HepG2 (cell line): ENCODE measurements at places on chromosomes 6 and 20. TPM values are rescaled to one million over a fixed set of nuclear protein-coding genes. Genes with fewer than 3 reads are reported as not detected.

Gene SLCO4A1
- 23.8 and 55.5 TPM in 2 replicates for total RNA-seq

Gene PDYN
- total RNA-seq = not detected in 2 replicates

Gene GPR6
- not detected in 2 replicates for total RNA-seq

Gene LAMP5
- total RNA-seq = not detected in 2 replicates

Gene ADGRF4
- not detected in 2 replicates for total RNA-seq

Gene RAET1G
- total RNA-seq = not detected in 2 replicates

DNA sequence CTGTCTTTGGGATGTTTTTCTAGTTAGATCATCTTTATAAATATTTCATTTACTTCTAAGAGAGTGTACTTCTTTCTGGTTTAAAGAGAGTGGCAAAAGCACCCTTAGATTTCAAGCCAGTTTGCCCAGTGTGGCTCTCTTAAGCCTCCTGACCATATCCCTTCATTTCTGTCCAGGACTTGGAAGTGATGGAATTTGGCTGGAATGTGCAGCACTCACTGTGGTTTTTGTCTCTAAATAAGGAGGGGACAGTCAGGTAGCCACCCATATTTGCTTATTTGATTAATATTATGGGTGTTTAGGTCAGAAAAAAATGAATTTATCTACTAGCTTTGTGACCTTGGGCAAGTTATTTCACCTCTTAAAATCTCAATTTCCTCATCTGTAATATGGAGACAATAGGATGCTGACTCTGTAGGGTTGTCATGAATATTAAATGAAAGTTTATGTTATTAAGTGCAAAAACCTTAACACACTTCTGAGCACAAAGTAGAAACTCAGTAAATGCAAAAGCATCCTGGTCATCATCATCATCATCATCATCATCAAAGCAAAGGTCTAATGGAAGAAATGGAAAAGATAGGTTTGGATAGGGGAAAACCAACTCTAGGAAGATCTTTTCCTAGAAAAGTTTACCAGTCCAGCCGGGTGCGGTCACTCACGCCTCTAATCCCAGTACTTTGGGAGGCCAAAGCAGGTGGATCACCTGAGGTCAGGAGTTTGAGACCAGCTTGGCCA lies 3.1 kb downstream of the CRYBG1 start:
- H3K36me3 ChIP-seq = no peaks in the 10 kb centered on the region
- H3K4me3 ChIP-seq = no peak overlapping the region
- no peak overlapping the region for H3K27ac ChIP-seq
- no peak for DNase-seq
- peaks cover 7% of the 10 kb centered on the region for H3K4me1 ChIP-seq

GRCh38 chr6:166587631-166588413 lies 1.3 kb upstream of the RAMACL start:
- DNase-seq = no peak
- H3K27me3 ChIP-seq = peaks cover 58% of the 10 kb centered on the region
- no peaks in the 10 kb centered on the region for H3K36me3 ChIP-seq
- no peaks in the 10 kb centered on the region for H3K4me1 ChIP-seq

GRCh38 chr6:143564484-143565017 lies 53.0 kb upstream of the FUCA2 start:
- H3K27me3 ChIP-seq = no peaks in the 10 kb centered on the region
- no peak for DNase-seq
- H3K4me3 ChIP-seq = no peak overlapping the region
- H3K4me1 ChIP-seq = no peaks in the 10 kb centered on the region
- no peaks in the 10 kb centered on the region for H3K36me3 ChIP-seq

GRCh38 chr20:56163806-56164205 lies 84.7 kb upstream of the MC3R start:
- H3K36me3 ChIP-seq = no peaks in the 10 kb centered on the region
- DNase-seq = no peak
- no peak overlapping the region for H3K27ac ChIP-seq
- H3K4me3 ChIP-seq = no peak overlapping the region

GRCh38 chr6:51598171-51598570 lies 489.2 kb downstream of the PKHD1 start:
- no peaks in the 10 kb centered on the region for H3K36me3 ChIP-seq
- no peaks in the 10 kb centered on the region for H3K4me1 ChIP-seq
- no peak overlapping the region for H3K4me3 ChIP-seq
- H3K27me3 ChIP-seq = no peaks in the 10 kb centered on the region
- DNase-seq = no peak
- no peak overlapping the region for H3K27ac ChIP-seq

- no peak for DNase-seq
- H3K4me1 ChIP-seq = no peaks in the 10 kb centered on the region
- H3K4me3 ChIP-seq = no peak overlapping the region
- H3K36me3 ChIP-seq = no peaks in the 10 kb centered on the region
- H3K27me3 ChIP-seq = no peaks in the 10 kb centered on the region
- H3K27ac ChIP-seq = no peak overlapping the region
Observed at GRCh38 chr6:146673069-146673468, 74.3 kb downstream of the ADGB start.

GRCh38 chr6:131721161-131721560 lies 10.3 kb upstream of the CTAGE9 start:
- no peaks in the 10 kb centered on the region for H3K27me3 ChIP-seq
- no peaks in the 10 kb centered on the region for H3K4me1 ChIP-seq
- peaks cover 18% of the 10 kb centered on the region for H3K36me3 ChIP-seq

GRCh38 chr20:63093966-63094766 lies 87.4 kb upstream of the BHLHE23 start:
- no peak overlapping the region for H3K4me3 ChIP-seq
- H3K27ac ChIP-seq = no peak overlapping the region
- no peak for DNase-seq
- H3K27me3 ChIP-seq = peaks cover 33% of the 10 kb centered on the region

DNA sequence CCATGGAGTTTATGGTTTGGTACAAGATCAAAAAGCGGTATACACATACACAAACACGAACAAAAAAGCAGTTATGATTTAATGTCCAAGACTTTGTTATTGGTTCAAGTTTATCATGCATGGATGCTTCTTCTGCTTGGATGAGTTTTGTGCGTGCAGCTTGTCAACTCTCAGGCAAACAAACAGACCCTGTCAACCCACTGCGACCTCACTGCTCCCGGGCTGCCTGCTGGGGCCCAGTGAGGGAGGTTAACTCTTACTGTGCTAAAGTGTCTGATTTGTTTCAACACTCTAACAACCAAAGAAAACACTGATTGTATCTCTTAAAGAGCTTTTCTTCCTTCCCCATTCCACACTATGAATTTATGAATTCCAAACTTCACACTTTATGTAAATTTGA lies 26.8 kb upstream of the DDR1 start:
- H3K4me3 ChIP-seq = no peak overlapping the region
- no peaks in the 10 kb centered on the region for H3K27me3 ChIP-seq
- DNase-seq = no peak
- no peaks in the 10 kb centered on the region for H3K36me3 ChIP-seq
- H3K27ac ChIP-seq = no peak overlapping the region

GRCh38 chr6:141401168-141401567 lies 731.6 kb upstream of the GJE1 start:
- H3K36me3 ChIP-seq = no peaks in the 10 kb centered on the region
- no peak overlapping the region for H3K4me3 ChIP-seq
- H3K27ac ChIP-seq = no peak overlapping the region
- no peak for DNase-seq
- no peaks in the 10 kb centered on the region for H3K27me3 ChIP-seq

DNA sequence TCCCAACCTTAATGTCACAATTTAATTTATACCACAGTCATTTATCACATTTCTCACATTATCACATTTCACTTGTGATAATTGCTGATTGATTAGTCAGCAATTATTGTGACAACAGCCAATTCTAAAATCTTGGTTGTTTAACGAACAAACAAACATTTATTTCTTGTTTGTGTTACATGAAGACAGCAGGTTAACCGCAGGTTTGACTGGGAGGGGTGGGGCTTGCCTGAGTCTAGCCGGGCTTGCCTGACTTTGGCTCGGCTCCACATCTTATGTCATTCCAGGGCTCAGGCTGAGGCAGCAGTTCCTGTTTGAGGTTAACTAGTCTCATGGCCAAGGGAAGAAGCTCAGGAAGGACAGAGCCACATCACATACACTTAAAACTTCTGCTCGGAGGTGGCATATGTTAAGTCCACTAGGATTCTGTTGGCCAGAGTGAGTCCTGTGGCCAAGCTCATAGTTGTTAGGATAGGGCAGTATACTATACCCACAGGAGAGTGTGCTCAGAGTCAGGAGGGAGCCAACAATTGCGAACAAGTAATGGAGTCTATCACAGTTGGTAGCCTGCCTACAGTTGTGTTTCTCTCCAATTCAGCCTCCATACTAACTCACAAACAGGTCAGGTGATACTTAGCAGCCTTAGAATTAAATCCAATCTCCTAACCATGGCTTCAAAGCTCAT lies 90.0 kb upstream of the IFNGR1 start:
- H3K27ac ChIP-seq = no peak overlapping the region
- DNase-seq = peak; percentile 56
- no peak overlapping the region for H3K4me3 ChIP-seq
- peaks cover 16% of the 10 kb centered on the region for H3K4me1 ChIP-seq
- H3K27me3 ChIP-seq = no peaks in the 10 kb centered on the region

DNA sequence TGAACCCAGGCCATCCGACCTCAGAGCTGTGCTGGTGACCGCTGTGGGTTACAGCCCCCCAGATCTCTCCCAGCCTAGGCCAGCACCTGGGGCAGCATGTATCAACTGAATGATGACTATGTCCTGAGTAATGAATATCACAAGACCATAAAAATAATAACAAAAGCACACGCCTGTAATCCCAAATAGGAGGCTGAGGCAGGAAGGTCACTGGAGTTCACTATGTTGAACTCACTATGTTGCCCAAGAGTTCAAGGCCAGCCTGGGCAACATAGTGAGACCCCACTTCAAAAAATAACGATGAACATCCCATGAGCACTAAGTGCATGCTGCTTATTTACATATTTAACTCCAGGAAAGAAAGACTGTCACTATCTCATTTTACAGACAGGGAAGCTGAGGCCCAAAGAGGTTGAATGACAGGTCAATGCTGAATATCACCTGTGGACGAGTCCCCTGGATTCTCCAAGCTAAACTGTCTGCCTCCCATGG lies 92.3 kb downstream of the NFATC2 start:
- peaks cover 4% of the 10 kb centered on the region for H3K36me3 ChIP-seq
- H3K27ac ChIP-seq = no peak overlapping the region
- no peak for DNase-seq
- no peak overlapping the region for H3K4me3 ChIP-seq

DNA sequence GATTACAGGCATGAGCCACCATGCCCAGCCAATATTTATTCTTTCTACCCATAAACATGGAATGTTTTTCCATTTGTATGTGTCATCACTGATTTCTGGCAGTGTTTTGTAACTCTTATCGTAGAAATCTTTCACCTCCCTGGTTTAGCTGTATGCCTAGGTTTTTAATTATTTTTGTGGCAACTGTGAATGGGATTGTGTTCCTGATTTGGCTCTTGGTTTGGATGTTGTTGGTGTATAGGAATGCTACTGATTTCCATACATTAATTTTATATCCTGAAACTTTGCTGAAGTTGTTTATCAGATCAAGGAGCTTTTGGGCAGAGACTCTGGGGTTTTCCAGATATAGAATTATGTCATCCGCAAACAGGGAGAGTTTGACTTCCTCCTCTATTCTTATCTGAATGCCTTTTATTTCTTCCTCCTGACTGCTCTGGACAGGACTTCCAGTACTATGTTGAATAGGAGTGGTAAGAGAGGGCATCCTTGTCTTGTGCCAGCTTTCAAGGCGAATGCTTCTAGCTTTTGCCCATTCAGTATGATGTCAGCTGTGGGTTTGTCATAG lies 198.6 kb downstream of the ZDHHC14 start:
- H3K27ac ChIP-seq = no peak overlapping the region
- DNase-seq = no peak
- no peaks in the 10 kb centered on the region for H3K4me1 ChIP-seq
- H3K36me3 ChIP-seq = no peaks in the 10 kb centered on the region
- no peaks in the 10 kb centered on the region for H3K27me3 ChIP-seq

GRCh38 chr6:6661684-6662083 lies 73.2 kb downstream of the LY86 start:
- no peaks in the 10 kb centered on the region for H3K36me3 ChIP-seq
- DNase-seq = peak; percentile 56
- no peaks in the 10 kb centered on the region for H3K4me1 ChIP-seq
- no peak overlapping the region for H3K4me3 ChIP-seq
- no peak overlapping the region for H3K27ac ChIP-seq
- H3K27me3 ChIP-seq = peaks cover 21% of the 10 kb centered on the region

DNA sequence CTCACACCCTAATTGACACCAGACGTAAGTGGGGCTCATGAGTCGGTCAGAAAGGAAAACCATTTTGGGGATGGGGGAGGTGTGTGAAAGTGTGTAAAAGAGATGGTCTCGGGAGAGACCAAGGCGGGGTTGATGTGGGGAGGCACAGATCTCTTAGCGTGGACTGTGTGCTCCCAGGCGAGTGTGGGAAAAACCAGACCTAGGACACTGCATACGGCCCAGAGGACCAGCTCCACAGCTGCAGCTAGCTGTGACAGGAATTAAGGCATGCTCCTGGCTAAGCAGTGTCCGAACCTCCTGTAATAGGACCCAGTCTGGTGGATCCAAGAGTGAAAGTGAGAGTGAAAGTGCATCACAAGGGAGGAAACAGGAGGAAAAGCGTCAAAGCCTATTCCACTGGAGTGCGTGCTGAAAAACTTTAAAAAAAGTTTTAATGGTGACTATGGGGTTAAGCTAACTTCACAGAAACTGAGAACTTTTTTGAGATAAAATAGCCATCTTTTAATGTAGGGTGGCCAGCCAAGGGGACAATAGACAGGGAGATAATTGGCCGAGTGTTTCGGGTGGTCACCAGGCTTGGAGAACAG lies 9.6 kb downstream of the IL22RA2 start:
- H3K27ac ChIP-seq = no peak overlapping the region
- no peaks in the 10 kb centered on the region for H3K4me1 ChIP-seq
- H3K4me3 ChIP-seq = no peak overlapping the region
- no peaks in the 10 kb centered on the region for H3K36me3 ChIP-seq
- no peak for DNase-seq
- no peaks in the 10 kb centered on the region; the same call in 1 of the 2 replicates for H3K27me3 ChIP-seq

- H3K4me3 ChIP-seq = no peak overlapping the region
- no peak overlapping the region for H3K27ac ChIP-seq
- no peaks in the 10 kb centered on the region for H3K4me1 ChIP-seq
- no peak for DNase-seq
Observed at GRCh38 chr6:163132050-163132750, 282.3 kb upstream of the QKI start.

DNA sequence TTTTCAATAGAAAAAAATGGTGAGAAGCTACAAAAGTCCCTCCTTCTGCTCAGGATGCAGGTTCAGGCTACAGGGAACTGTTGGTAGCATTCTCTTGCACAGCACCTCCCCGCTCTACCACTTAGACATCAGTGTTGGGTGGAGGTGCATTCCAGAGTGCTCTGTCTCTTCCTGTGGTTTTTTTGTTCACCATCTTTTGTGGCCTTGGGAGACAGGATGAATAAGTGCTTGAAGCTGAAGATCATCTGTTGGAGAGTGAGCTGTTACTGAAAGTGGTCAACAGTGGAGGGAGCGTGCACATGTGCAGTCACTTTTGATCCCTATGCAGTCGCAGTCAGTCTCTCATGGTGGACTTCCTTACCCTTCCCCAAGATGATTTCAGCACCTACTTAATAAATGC lies 16.6 kb upstream of the BTBD3 start:
- DNase-seq = peak; percentile 56
- 0 out of 2 replicates have a peak, but pooled peaks cover 8% of the 10 kb centered on the region for H3K4me1 ChIP-seq
- no peak overlapping the region for H3K4me3 ChIP-seq
- H3K27ac ChIP-seq = no peak overlapping the region
- H3K27me3 ChIP-seq = no peaks in the 10 kb centered on the region
